ENCODE measurements at places on chromosomes 1 and 21.

DNA sequence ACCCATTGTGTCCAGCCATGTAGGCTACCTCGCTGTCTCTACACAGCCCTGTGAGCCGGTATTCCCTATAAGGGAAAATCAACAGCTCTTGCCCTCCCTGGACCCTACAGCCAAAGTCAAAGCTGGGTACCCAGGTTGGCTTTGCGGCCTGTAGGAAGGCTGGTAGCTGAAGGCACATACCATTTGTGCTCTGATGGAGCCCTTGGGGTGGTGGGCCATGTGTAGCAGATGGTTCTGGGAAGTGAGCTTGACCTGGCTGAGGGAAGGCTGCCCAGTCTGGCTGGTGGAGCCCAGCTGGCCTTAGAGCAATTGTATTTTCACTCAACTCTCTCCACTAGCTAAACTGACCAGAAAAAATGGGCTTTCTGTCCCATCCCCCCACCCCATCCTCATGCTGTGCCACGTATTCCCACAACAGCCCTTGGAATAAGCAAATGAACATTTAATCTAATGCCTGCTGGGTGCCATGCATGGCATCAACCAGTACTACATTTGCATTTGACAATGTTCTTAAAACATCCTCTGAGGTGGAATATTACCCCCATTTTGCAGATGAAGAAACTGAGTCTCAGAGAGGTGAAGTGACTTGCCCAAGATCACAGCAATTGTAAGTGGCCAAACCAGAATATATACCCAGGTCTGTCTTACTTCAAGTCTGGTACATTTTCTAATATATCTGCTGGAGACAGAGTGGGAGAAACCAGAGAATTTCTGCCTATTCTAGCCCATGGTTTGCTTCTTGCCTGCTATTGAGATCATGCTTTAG is 56.8 kb downstream of the NDUFS5 start:
- DNase-seq: no peak

DNA sequence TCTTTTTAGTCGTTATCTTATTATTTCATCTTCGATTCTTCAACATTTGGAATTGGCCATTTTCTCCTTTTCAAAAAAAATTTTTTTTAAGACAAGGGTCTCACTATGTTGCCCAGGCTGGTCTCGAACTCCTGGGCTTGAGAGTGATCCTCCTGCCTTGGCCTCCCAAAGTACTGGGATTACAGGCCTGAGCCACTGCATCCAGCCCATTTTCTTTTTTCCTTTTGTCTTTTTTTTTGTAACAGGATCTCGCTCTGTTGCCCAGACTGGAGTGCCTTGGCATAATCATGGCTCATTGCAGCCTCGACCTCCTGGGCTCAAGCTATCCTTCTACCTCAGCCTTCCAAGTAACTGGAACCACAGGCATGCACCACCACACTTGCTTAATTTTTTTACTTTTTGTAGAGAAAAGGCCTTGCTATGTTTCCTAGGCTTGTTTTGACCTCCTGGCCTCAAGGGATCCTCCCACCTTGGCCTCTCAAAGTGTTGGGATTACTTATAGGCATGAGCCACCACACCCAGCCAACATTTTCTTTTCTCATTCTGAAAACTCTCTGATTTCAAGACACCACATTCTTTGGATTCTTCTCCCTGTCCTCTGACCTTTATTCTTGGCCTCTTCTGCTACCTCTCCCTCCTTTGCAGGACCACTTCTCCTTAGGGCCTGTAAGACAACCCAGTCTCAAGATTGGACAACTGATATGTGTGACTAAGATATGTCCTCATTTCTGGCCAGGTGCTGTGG is 6.0 kb upstream of the MAP1LC3C start:
- DNase-seq: no peak

DNA sequence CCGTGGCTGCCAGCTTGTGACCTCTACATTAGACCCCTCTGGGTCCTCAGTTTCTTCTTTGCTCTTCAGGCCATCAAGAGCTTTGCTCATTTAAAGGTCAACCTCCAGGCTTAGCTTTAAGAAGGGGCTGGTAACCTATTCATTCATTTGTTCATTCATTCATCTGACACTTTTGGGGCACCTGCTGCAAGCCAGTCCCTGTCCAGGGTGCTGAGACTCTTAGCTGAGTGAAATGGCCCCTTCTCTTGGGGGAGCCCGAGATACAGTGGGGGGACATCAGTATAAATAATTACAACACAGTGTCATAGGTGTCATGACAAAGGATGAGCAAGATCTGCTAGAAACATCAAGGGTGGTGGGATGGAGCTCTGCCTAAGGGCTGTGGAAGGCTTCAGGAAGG is 10.5 kb upstream of the TTC4 start:
- DNase-seq: no peak

GRCh38 chr1:20660847-20661206 is 342 bp downstream of the DDOST start:
- no peak for DNase-seq

- DNase-seq: no peak
These were observed 100.6 kb upstream of the ACTL8 start for GRCh38 chr1:17654519-17654918.

- DNase-seq: peak; percentile 42
These were observed 18.8 kb upstream of the HAX1 start for GRCh38 chr1:154253671-154254070.

DNA sequence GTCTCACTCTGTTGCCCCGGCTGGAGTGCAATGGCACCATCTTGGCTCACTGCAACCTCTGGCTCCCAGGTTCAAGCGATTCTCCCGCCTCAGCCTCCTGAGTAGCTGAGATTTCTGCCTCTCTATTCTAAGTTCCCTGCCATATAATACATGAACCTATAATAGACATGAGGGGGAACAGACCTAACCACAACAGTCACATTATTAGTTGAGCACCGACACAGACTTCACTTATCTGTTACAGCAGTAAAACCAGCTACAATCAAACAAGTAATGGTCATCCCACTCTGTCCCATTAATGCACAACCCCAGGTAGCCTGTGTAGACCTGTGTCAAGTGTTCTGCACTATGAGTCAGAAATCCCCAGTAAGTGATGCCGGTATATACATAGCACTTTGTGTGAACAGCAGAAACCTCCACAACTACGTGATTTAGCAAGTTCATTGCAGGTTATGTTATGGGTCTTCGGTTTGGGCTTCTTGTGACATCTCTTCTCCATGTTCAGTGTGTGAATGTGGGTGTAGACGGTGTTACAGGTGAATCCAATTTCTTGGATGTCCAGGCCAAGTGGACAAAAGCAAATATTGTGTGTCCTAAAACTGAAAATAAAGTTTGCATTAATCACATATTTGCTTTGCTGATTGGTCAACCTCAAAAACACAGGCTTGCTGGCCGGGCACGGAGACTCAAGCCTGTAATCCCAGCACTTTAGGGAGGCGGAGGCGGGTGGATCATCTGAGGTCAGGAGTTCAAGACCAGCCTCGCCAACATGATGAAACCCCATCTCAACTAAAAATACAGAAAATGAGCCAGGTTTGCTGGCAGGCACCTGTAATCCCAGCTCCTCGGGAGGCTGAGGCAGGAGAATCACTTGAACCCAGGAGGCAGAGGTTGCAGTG is 3.6 kb downstream of the MMACHC start:
- DNase-seq: no peak

DNA sequence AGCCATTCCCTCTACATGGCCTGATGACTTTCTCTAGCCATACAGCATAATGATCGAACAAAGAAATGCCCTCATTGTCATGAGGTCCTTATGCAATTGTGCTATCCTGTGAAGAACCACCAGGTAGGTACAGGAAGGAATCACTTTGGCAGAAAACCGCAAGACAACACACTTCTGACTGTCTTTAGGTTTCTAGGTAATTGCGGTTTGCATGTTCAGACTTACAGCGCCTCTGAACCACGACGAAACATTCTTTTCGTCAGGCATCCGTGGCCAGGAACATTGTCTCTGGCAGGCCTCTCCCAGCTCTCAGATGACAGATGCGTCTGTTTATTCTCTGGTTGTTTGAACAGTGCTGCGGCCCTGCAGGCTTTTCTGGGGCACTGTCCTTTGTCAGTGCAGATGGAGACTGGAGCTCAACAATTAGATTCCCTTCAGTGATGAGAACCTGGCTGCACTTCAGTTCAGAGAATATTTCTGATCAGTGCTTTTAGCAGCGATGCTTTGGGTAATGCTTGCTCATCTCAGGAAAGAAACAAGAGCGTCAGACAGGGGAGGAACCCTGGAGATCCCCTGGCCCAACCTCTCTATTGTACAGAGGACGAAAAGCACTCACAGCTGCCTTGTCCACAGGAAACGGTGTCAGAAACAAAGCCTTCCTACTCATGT is 63.4 kb downstream of the B3GALT5 start:
- no peak for DNase-seq

DNA sequence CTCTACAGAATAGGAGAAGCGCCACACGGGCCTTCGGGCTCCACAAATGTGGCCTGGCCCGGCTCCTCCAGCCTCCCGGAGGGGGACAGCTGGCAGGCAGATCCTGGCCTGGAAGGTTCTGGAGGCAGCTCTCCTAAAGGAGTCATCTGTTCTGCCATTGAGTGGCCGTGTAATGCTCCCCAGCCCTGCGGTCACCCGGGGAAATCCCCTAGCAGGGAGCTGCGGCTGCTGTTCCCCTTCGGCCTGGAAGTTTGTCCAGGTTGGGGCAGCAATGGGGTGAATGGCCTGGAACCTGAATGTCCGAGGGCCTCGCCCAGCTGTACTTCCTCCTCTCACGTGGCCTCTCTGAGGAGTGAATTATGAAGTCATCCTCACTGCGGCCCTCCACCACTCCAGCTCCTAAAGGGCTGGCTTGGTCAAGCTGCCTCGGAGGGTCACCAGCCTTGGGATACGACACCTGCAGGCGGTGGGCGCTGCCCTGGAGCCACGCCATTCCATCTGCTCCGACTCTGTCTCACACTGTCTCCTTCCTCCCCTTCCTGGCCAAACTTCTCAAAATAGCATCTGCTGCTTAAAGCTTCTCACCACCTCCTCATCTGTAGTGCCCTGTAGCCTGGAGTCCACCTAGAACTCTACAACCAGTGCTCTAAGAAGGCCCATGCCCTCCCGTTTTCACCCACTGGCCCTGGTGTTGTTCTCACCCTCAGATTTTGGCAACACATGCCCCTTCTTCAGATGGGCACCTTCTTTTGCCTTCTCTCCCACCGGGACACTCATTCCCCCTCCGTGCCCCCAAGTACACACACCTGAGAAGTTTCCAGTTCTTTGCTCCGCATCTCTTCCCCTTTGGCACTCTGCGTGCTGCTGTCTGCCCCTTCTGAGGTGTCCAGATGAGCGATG is 54.4 kb upstream of the TMPRSS2 start:
- DNase-seq: no peak

DNA sequence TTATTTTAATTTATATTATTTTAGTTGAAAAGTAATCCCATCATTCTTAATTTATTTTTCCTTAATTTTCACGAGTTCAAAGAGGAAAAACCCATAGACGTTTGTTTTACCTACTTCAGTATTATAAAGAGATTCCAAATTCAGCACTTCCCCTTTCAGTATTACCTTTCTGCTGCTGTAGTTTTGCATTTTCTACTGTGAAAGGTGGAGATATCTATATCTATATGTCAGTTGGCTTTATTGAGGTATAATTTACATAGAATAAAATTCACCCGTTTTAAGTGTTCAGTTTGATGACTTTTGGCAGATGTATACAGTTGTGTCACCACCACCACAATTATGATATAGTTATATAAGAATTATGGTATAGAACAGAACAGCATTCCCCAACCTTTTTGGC is 33.0 kb downstream of the MAST2 start:
- DNase-seq: no peak
